ENCODE measurements at places on chromosomes 2 and 18.
A peak's percentile ranks its signal among the peaks of the same experiment; 100 is the strongest.

DNA sequence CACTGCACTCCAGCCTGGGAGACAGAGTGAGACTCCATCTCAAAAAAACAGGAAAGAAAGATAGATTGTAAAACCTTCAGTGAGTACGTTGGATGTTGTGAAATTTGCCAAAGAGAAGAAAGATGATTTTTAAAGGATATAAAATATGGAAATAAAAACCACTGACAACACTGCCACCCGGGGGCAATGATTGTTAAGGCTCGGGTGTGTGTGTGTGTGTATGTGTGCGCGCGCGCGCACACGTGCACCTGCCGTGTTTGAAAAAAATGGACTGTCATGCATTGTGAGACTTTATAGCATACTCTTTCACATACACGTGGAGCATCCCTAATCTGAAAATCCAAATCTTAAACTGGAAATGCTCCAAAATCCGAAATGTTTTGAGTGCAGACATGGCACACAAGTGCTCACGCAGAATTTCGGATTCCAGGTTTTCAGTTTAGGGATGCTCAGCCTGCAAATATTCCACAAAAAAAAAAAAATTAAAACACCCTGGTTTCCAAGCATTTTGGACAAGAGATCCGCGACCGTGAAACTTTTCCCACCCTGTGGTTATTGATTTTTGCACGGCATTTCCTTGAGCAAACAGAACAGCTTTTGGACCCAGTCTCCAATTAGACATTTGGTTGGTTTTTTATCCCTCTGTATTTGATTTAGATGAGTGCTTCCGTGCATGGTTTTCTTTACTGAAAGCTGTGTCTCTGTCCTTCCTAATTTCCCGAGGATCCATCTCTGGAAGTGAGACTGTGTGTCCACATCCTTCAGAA, 269.2 kb downstream of the AGAP1 start:
- no peak for DNase-seq

GRCh38 chr18:59068276-59069071, 71.2 kb upstream of the SEC11C start:
- no peak for DNase-seq

GRCh38 chr2:231362555-231363184, 32.8 kb upstream of the B3GNT7 start:
- DNase-seq = no peak

- peak; percentile 33 for DNase-seq
Observed at GRCh38 chr2:230713331-230714135, 891 bp downstream of the CAB39 start.

DNA sequence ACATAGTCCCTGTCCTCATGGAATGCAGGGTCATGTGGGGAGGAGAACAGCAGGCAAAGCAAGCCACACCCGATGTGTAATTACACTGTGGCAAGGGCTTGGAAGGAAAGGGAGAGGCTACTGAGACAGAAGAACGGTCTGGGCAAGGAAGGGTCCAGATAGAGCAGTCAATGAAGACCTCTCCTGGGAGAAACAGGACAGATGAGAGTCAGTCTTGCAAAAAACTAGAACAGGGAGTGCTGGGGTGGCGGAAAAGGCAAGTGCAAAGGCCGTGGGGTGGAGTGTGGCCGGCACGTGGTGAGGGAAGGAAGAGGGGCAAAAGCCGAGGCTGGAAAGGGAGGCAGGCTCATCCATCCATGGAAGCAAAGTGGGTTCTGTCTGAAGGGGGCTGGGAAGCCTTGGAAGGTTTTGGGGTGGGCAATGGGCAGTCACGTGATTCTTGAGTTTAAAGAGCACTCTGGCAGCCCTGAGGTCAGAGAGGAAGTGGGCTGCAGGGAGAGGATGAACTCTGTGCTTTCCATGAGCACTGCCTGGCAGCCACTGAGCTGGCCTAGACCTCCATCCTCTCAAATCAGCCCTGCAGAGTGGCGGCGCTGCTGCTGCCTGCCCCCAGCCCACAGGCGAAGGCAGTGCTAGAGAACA, 182.2 kb downstream of the INHBB start:
- no peak for DNase-seq

DNA sequence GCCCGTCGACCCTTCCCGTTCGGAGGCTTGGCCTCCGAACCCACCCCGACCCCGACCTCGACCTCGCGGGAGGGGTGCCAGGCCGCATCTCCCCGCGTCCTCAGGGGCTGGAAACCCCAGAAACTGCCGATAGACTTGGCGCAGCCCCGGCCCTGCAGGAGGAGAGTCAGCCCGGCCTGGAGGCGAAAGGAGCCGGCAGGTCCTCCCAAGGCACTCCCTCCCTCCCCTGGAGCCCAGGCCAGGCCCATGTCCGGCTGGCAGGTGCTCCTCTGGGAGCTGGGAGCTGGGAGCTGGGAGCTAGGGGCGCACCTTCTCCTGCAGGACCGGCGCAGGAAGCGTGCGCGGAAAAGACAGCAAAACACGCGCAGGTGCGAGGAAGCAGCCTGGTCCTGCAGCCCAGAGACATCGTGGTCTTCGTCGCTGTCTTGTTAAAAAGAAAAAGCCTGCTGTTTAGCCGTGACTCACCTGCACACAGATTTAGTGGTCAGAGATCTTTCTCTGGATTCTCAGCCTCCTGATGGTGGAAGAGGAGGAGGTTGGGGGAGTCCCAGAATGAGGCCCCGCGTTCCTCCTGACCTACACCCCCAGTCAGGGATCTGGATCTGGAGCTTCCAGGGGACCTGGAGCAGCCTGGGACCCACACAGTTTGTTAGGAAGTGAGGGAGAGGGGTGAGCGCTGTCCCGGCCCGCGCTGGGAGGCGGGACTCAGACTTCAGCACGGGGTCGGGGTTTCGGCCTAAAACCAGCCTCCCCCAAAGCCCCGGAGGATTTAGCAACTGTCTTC, 660 bp upstream of the MBP start:
- DNase-seq = peak; percentile 49

GRCh38 chr2:8714283-8714682, 32.4 kb downstream of the ID2 start:
- no peak for DNase-seq

DNA sequence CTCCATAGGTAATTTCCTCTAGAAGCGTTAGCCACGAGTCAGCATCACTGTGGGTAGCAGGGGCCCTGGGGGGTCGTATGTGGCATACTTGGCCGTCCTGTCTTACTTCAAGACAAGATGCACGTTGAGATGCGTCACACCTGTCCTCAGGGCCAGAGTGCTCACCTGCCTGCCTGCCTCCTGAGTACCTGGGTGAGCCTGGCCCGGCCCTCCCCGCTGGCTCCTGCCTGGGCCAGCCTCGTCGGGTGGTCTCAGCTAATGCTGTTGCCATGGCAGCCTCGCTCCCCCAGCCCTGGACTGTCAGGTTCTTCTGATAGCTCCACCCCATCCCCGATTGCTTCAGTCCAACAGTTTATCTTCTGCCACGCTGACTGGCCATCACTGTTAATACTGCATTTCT, 232.4 kb downstream of the GBX2 start:
- DNase-seq = no peak

DNA sequence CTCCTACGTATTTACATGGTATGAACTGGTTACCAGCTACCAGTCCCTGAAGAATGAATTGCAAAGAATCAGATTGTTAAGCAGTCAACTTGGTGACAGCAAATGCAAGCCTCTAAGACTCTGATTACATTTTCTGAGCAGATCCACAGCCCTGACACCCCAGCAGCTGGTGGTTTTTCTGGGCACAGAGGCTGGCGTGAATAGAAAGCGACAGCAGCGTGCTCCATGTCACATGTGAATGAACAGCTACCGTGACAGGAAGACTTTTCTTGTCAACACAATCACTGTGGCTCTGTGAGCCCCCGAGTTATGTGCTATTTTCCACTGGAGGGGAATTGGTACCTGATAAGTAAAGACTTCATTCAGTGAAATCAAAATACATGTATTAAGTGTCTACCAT, 93.2 kb upstream of the CBLN2 start:
- no peak for DNase-seq

GRCh38 chr18:13804305-13804704, 19.6 kb upstream of the MC5R start:
- DNase-seq = no peak

DNA sequence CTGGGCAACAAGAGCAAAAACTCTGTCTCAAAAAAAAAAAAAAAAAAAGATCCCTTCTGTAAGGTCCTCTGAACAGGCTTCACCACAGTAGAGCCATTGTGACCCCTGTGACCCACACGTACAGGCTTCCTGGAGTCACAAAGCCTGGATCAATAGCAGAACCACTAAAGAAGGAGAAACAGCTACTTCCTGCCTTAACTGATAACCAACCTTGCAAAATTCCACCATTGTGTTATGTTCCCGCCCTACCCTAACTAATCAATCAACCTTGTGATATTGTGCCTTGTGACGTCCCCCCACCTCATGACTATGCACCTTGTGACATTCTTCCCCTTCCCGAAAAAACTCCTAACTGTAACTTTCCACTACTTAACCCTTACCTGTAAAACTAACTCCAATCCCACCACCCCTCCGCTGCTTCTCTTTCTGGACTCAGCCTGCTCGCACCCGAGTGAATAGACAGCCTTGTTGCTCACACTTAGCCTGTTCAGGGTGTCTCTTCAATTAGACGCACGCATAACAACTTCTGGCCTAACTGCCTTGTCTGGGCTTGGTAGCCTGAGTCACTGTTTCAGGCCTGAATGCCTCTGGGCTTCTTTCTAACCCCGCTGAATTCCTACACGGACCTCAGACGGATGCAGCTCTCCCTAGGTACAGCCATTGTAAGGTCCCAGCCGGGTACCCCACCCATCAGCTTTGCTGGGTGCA, 13.9 kb downstream of the SCYGR8 start:
- DNase-seq = no peak

- DNase-seq = no peak
Observed at GRCh38 chr2:182918961-182919652, 52.7 kb upstream of the FRZB start.

GRCh38 chr18:61831071-61831470, 61.7 kb downstream of the RNF152 start:
- DNase-seq = no peak

GRCh38 chr2:162435676-162436075, 91.7 kb downstream of the GCA start:
- DNase-seq = no peak

GRCh38 chr2:189486237-189486770, 45.0 kb downstream of the WDR75 start:
- DNase-seq = no peak

DNA sequence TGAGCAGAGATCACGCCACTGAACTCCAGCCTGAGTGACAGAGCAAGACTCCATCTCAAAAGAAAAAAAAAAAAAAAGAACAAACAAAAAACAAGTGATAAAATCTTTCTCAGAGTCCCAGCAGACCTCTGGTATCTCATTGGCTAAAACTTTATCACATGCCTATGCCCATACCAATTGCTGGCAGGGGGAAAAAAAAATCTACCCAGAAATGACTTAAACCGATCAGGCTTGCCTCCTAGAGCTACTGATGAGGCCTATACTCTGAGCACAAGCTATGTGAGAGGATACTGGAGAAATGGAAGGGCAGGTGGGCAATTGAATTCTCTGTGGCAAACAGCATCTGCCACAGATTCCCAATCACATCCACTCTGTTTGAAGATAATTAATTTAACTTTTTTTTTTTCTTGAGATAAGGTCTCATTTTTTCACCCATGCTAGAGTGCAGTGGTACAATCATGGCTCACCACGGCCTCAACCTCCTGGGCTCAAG, 49.0 kb downstream of the FBXO36 start:
- DNase-seq = no peak

DNA sequence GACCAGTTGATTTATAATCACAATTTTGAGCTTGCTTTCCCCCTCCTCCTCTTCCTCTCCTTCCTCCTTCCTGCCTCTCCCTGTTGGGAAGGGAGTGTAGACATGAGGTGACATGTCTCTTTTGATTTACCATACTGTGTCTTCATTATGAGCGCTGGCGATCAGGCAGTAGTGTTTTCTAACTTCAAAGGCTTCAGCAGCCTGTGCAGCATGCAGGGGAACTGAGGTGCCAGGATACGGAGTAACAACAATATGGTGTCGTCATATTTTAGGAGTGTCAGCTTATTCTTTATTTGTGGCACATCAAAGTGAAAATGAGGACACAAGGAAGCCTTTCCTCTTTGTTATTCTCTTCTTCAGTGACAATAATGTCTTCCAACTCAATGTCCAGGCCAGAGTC, 864.2 kb downstream of the SLC4A3 start:
- no peak for DNase-seq

GRCh38 chr2:167555098-167555720, 666.9 kb downstream of the XIRP2 start:
- no peak for DNase-seq

GRCh38 chr18:22643731-22644130, 226.0 kb upstream of the CTAGE1 start:
- DNase-seq = no peak

DNA sequence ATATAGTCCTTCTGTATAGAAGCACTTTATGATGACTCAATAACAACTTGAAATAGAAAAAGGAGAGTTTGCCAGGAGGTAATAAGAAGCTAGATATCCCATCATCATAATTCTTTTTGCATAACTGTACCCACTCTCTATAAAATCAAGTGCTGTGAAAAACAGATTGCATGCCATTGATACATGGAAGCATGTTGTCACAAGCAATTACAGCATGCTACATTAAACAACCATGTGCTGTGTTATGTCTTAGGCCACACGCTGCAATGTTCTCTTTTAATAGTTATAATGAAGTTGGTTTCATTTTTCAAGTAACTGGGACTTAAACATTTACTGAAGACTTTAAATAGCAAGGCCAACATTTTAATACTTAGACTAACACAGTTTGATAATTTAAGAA, 264.2 kb downstream of the RPRM start:
- no peak for DNase-seq

GRCh38 chr2:167342769-167343168, 454.5 kb downstream of the XIRP2 start:
- no peak for DNase-seq

- no peak for DNase-seq
Observed at GRCh38 chr2:9241233-9241632, 34.6 kb downstream of the ASAP2 start.

DNA sequence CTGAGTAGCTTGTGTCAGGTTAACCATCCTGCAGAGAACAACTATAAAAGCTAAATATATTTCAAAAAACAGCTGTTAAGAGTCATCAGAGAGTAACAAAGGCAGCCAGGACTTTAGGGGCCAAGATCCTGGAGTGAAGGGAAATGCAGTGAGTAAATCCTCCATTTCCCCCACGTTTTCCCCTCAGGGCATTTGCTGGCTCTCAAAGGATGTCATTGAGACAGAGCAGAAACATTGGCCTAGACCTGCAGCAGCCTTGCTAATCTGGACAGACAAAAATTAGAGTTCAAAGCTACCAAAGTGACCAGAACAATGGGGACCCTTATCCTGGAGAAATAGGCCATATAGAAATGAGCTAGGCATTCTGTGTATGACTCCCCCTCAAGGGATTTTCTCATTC, 21.1 kb upstream of the KLHL29 start:
- no peak for DNase-seq

DNA sequence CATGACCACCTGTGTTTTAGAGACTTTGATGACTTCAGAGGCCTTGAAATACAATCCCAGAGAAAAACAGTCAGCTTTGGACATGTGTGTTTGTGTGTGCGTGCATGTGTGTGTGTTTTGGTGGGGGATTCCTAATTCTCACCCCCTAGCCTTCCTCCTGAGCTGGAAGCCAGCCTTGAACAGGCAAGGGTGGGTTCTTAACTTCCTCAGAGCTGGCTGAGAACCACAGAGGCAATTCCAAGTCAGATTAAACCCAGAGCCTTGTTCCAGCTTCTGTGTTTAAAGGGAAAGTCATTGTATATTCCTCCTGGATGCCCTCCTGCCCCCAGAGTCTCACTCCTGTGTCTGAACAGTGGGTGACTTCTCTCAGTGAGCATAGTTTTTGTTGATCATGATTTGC, 45.2 kb upstream of the MGAT4A start:
- DNase-seq = no peak

GRCh38 chr18:23165271-23166068, 30.2 kb downstream of the CABLES1 start:
- DNase-seq = no peak

GRCh38 chr2:11889854-11890253, 143.4 kb downstream of the LPIN1 start:
- DNase-seq = no peak
